ENCODE measurements at places on chromosomes 13 and 19. TPM values are rescaled to one million over a fixed set of nuclear protein-coding genes. Genes with fewer than 3 reads are reported as not detected.

The SPPL2B gene
- 43.0 TPM for total RNA-seq

The CEACAM8 gene
- not detected for total RNA-seq

The LGALS4 gene
- not detected for total RNA-seq

The GFY gene
- not detected for total RNA-seq

The TMPRSS9 gene
- not detected for total RNA-seq

The KLK8 gene
- total RNA-seq: not detected

The ADAMTSL5 gene
- 31.7 TPM for total RNA-seq

The C19orf44 gene
- total RNA-seq: 5.1 TPM

The TPTE2 gene
- total RNA-seq: not detected

The CNN1 gene
- total RNA-seq: 44.5 TPM

The PROZ gene
- not detected for total RNA-seq

The KRI1 gene
- total RNA-seq: 11.3 TPM

The RAX2 gene
- not detected for total RNA-seq

The APLP1 gene
- total RNA-seq: 20.4 TPM

The ZNF541 gene
- not detected for total RNA-seq

The ZNF491 gene
- total RNA-seq: 1.6 TPM

The A1BG gene
- 22.0 TPM for total RNA-seq

The SIGLEC10 gene
- total RNA-seq: not detected

The IGFLR1 gene
- total RNA-seq: 1.4 TPM

The GJA3 gene
- 5.5 TPM for total RNA-seq

The ZNF460 gene
- total RNA-seq: 59.9 TPM

The ZNF431 gene
- total RNA-seq: 1.7 TPM

The URAD gene
- not detected for total RNA-seq

The RFPL4A gene
- not detected for total RNA-seq

The GPC6 gene
- total RNA-seq: 22.6 TPM

The SIGLEC5 gene
- total RNA-seq: not detected

The ADGRE3 gene
- not detected for total RNA-seq

The ARHGAP33 gene
- total RNA-seq: 24.9 TPM

The ZNF253 gene
- total RNA-seq: 2.1 TPM

The NXNL1 gene
- total RNA-seq: not detected

Data from GM23248 (cell line).